ENCODE measurements at places on chromosomes 6 and 20. TPM values are rescaled to one million over a fixed set of nuclear protein-coding genes. Genes with fewer than 3 reads are reported as not detected.
A peak's percentile ranks its signal among the peaks of the same experiment; 100 is the strongest.

Gene DEFB132
- not detected for total RNA-seq

- H3K4me1 ChIP-seq: no peaks in the 10 kb centered on the region
- H3K4me3 ChIP-seq: no peak overlapping the region
- H3K36me3 ChIP-seq: no peaks in the 10 kb centered on the region
- no peak for DNase-seq
- no peak overlapping the region for H3K27ac ChIP-seq
These were observed 208.3 kb upstream of the NT5E start for GRCh38 chr6:85241498-85242052.

GRCh38 chr6:156790711-156791319 is 13.6 kb downstream of the ARID1B start:
- H3K27ac ChIP-seq: no peak overlapping the region
- H3K27me3 ChIP-seq: no peaks in the 10 kb centered on the region
- no peak overlapping the region for H3K4me3 ChIP-seq
- H3K36me3 ChIP-seq: no peaks in the 10 kb centered on the region
- DNase-seq: no peak

DNA sequence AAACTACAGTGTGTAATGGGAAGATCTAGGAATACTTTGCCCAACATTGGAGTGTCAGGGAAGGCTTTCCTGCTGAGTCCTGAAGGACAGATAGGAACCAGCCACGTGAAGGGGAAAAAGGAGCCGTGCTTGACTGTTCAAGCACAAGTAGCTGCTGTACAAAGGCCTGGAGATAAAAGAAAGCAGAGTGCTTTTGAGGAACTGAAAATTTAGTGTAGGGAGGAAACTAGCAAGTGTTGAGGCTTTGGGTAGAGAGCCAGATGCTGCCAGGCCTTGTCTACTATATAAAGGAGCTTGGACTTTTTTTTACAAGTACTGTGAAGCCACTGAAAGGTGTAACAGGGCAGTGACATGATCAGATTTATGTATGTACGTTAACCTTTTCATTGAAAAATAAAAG is 39.0 kb downstream of the DSE start:
- H3K27ac ChIP-seq: no peak overlapping the region
- no peak overlapping the region for H3K4me3 ChIP-seq
- peaks cover 49% of the 10 kb centered on the region for H3K4me1 ChIP-seq
- DNase-seq: no peak

DNA sequence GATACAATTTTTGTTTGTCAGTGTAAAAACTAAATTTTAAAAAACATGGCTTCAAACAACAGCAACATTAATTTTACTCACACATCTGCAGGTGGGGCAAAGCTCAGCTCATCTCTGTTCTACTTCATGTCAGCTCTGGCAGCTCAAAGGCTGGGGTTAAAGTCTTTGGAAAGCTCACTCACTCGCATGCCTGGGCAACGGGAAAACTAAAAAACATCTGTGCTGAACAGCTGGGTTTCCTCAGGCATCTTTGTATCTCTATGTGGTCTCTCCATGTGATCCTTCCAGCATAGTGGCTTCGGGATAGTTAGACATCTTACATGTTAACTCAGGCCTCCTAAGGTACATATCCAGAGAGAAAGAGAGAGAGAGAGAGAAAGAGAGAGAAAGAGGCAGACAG is 499.6 kb downstream of the RFPL4B start:
- no peak overlapping the region for H3K4me3 ChIP-seq
- H3K27ac ChIP-seq: no peak overlapping the region
- H3K27me3 ChIP-seq: no peaks in the 10 kb centered on the region

DNA sequence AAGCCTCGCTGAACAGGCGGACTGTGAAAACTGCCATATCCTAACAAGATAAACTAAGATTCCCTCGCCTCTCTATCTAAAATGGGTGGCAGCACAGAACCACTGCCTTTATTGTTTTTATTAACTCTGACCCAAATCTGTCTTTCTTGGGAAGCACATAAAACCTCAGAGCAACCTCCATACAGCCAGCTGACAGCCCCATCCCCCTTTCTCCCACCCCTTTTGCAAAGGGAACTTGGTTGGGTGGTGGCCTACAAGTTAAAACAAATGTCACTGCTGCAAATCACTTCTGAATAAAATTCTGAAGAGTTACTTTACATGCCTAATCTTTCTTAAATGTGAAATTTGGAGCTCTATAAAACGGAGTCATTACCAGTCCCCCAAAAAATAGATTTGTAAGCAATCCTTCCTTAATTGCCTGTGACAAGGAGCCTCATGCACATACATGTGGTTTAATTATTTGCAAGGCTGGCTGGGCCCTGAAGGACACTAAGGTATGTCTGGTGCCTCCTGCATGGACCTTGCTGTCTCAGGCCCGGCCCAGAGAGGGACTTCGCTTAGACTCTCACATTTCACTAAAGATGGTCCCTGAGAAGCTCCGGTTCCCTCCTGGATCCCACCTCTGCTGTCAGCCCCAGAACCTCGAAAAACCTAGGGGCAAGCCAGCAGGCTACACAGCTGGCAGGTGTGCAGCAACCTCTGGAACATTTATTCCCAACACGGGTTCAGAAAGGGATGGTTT is 21.7 kb downstream of the PXDC1 start:
- H3K4me1 ChIP-seq: peaks cover 55% of the 10 kb centered on the region
- no peak for DNase-seq
- no peak overlapping the region for H3K4me3 ChIP-seq

GRCh38 chr20:2507464-2507863 is 1.3 kb downstream of the ZNF343 start:
- no peaks in the 10 kb centered on the region for H3K27me3 ChIP-seq
- no peak overlapping the region for H3K27ac ChIP-seq
- peaks cover 17% of the 10 kb centered on the region for H3K4me1 ChIP-seq

DNA sequence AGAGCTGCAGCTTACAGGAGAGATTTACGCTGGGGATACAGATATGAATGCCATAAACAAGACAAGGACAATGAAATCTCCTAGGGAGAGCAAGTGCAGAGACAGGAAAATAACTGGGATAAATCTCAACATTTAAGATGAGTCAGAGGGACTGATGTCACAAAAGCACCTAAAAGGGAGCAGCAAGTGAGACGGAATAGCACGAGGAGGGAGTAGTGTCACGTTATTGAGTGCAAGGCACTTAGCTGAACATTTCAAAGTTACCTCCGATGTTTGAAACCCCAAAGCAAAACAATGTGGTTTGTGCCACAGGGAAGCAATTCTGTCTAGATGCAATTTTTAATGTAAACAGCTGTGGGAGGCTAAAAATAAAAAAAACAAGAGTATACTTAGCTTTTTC is 1131.7 kb upstream of the EYS start:
- H3K36me3 ChIP-seq: no peaks in the 10 kb centered on the region
- no peak overlapping the region for H3K27ac ChIP-seq
- H3K4me1 ChIP-seq: no peaks in the 10 kb centered on the region

- no peaks in the 10 kb centered on the region for H3K27me3 ChIP-seq
- H3K36me3 ChIP-seq: no peaks in the 10 kb centered on the region
- no peak for DNase-seq
These were observed 97.3 kb downstream of the INSM1 start for GRCh38 chr20:20465252-20465651.

Gene FHL5
- total RNA-seq: 21.5 TPM

Gene UNC93A
- total RNA-seq: not detected

Gene SIRPD
- not detected for total RNA-seq

GRCh38 chr6:22590423-22590822 is 21.1 kb downstream of the HDGFL1 start:
- no peaks in the 10 kb centered on the region for H3K27me3 ChIP-seq
- no peaks in the 10 kb centered on the region for H3K36me3 ChIP-seq
- no peak overlapping the region for H3K27ac ChIP-seq
- no peaks in the 10 kb centered on the region for H3K4me1 ChIP-seq
- no peak overlapping the region for H3K4me3 ChIP-seq

DNA sequence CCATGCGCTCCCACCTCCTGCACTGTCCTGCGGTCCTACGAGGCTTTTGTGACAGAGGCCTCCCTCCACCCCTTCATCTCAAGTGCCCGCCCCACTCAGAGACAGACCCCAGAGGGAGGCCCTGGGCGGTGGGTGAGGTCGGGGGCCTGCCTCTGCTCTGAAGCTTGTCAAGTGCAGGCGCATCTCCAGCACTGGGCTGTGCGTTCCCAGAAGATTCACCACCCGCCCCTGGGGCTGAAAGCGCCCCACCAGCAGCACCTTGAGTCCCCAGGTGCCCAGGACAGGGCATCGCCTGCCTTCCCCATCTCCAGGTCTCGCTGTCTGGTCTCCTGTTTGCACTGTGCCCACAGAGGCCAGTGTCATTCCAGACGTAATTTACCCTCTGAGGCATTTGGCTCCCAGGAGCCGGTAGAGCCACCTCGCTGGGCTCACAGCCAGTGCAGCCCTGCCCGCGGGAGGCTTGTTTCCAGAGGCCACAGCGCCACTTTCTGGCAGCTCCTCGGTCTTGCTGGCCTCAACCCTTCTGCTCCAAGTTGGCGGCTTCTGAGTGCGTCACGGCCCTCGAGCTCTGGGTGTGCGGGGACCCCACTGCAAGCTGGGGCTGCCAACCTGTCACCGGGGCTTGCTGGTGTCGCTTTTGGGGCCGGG is 191.1 kb downstream of the TAF4 start:
- no peaks in the 10 kb centered on the region for H3K36me3 ChIP-seq
- H3K27me3 ChIP-seq: no peaks in the 10 kb centered on the region
- DNase-seq: no peak

Gene TRIM15
- not detected for total RNA-seq

GRCh38 chr6:41560431-41561192 is 14.4 kb downstream of the FOXP4 start:
- peak overlapping the region; percentile 51 for H3K4me3 ChIP-seq
- H3K27me3 ChIP-seq: no peaks in the 10 kb centered on the region
- peaks cover 3% of the 10 kb centered on the region for H3K36me3 ChIP-seq
- peaks cover 16% of the 10 kb centered on the region for H3K4me1 ChIP-seq

Gene SPTLC3
- total RNA-seq: 2.8 TPM

- no peak overlapping the region for H3K27ac ChIP-seq
- no peak overlapping the region for H3K4me3 ChIP-seq
- H3K4me1 ChIP-seq: no peaks in the 10 kb centered on the region
- no peaks in the 10 kb centered on the region for H3K27me3 ChIP-seq
- H3K36me3 ChIP-seq: no peaks in the 10 kb centered on the region
- DNase-seq: peak; percentile 88
These were observed 162.4 kb downstream of the ID4 start for GRCh38 chr6:19999319-20000191.

GRCh38 chr6:10951675-10952282 is 64.9 kb downstream of the SYCP2L start:
- H3K4me3 ChIP-seq: no peak overlapping the region
- H3K4me1 ChIP-seq: no peaks in the 10 kb centered on the region
- H3K27me3 ChIP-seq: no peaks in the 10 kb centered on the region
- no peak for DNase-seq
- no peak overlapping the region for H3K27ac ChIP-seq

All from esophagus muscularis mucosa (tissue), 4 donors.